ENCODE measurements at places on chromosomes 11 and 22.

GRCh38 chr11:12789596-12790215 is 115.5 kb downstream of the TEAD1 start:
- no peak for DNase-seq

GRCh38 chr11:117861151-117862018 is 15.1 kb downstream of the FXYD6 start:
- DNase-seq = no peak

DNA sequence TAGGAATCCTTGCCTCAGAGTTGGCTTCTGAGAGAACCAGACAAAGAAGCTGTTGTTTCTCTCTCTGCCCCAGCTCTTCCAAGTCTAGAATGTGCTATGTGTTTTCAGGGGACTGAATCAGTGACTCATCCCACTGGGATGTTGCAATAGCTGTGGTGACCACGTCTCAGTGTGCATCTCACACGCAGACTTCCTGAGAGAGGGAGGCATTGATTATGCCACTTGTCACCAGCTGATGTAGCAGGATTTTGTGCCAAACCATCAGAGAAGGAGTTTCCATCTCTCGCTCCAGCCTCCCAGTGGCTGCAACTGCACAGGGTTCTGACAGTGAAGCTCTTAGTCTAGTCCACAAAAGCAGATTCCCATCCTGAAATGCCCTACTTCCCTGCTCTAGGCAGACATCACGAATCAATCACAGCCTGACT is 455.8 kb downstream of the MIAT start:
- DNase-seq = no peak

GRCh38 chr11:101960231-101960630 is 43.9 kb upstream of the ANGPTL5 start:
- no peak for DNase-seq

DNA sequence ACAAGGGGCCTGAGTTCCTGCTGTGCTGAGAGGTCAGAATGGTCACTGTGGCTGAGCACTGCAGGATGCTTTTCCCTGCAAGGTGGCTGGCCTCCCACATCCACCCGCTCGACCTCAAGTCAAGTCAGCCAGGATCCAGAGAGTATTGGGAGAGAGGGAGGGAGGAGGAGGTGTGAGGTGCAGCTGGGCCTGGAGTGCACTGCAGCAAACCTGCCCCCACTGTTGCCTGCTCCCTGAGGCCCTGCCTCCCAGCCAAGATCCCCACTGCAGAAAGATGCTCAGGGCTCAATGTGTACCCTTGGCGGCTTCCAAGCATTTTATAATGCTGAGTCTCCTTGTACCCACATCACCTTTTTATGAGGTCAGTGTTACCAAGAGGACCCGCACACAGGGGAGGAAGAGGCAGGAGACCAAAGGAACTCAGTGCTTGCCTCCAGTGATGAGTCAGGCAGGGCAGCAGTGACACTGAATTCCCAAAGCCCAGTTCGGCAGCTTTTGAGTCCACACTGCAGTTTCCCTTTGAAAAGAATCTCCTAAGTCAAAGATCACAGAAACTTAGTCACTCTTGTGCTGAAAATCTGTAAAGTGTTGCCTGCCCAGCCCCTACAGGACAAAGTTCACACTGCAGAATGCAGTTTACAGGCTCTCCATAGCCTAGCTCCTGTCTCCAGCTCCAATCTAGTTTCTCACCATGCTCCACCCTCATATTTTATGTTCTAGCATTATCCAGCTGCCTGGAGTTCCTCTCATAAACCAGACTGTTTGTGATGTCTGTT is 3.1 kb downstream of the ENDOD1 start:
- peak; percentile 25 for DNase-seq

DNA sequence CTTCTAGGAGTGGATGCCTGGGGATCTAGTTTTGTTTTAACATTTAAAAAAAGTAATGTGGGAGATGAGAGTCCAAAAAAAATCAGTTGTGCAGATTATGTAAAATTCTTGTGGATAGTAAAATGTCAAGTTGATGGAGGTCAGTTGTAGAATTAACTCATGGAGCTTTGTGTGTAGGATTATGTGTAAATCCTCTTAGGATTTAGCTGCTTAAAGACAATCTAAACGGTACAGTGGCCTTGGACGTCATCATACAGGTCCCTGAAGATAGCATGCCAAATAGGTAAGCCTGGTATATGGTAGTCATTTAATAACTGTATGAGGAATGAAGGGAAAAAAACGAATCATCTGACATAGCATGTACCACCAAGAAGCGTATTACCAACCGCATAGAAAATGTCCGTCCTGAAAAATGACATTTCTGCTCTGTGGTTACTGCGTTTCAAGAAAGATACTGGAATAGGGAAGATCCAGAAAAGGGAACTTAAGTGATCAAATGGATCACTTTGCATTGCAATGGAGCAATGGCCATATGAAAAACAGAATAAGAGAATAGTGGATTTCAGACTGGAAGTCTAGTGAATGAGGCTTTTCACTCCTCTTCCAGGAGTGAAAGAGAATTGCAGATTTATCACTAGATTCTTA is 61.3 kb downstream of the BCL2L13 start:
- DNase-seq = no peak

DNA sequence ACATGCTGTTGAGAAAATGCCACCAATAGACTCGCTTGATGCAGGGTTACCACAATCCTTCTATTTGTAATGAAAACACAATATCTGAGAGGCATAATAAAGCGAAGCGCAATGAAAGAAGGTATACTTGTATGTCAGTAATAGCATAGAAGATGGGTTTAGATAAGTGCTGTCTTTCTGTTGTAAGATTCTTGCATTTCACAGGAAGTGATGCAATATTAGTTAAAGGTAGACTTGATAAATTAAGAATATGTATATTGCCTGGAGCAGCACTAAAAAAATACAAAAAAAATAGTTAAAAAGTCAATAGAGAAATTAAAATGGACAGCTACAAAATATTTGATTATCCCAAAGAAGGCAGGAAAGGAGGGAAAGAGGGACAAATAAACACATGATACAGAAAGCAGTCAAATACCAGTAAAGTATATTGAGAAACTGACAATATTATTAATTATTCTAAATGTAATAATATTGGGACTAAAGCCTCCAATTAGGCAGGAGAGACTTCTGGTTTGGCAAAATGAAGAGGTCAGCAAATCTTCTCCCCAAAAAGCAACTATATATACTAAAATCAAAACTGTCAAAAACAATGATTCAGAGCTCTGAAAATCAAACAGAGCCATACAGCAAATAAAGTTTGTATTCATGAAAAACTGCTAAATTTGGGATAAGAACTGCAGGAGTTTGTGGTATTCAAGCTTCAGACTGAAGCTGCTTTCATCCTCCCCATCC is 46.6 kb upstream of the LRRC55 start:
- DNase-seq = no peak

DNA sequence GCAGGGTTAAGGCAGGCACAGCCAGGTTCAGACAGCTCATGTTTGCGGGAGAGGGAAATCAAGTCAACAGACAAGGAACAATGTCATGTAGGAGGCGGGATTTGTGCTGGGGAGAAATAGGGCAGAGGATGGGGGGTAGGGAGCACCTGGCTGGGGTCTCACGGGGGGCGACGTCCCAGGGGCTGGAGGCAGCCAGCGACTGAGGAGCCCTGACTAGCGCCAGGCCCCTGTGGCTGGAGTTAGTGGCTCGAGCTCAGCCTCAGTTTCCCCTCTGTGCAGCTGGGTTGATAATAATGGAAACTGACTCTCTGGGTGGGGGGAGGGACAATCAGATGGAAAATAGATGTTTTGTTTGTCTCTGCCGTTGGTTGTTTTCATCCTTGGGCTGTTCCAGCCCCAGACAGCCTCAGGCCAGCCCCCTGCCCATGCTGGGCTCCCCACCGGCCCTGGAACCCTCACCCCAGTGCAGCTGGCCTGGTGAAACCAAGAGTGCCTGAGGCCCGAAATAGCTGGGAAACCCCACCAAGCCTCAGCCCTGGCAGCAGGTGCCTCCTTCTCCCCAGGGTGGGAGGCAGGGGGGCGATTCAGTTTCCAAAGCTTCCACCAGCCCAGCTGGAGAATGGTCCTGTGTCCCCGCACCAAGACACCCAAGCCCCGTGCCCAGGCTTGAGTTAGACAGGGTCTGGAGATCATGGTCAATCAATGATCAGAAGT is 44.1 kb downstream of the IGLL5 start:
- DNase-seq = no peak

GRCh38 chr22:37784829-37785495 is 22.8 kb upstream of the GCAT start:
- DNase-seq = no peak

GRCh38 chr22:25567251-25567675 is 2.8 kb downstream of the GRK3 start:
- DNase-seq = no peak

DNA sequence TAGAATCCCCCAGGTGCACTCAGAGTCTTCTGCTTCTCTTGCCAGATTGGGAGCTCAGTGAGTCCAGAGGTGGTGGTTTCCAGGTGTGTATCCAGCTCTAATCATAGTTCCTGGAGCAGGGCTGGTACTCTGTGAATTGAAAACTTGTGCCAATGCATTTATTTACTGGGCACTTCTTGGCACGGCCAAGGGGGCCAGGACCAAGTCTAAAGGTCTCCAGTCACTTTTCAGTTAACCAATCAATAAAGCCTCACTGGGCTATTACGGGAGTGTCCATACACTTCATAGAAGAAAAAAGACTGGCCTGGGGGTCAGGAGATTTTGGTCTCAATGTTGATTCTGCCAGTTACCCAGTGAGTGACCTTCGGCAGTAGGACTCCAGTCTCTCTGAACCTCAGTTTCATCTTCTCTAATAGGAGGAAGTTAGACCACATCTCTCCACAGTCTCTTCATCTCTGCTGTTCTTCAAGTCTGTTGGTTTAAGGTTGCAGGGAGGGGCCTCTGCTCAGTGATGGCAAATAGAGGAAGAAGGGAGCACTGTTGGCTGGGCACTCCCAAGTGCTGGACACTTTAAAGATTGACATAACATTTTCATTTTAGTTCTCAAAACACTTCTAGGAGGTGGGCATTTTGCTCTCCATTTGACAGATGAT is 188.5 kb upstream of the E2F8 start:
- no peak for DNase-seq

DNA sequence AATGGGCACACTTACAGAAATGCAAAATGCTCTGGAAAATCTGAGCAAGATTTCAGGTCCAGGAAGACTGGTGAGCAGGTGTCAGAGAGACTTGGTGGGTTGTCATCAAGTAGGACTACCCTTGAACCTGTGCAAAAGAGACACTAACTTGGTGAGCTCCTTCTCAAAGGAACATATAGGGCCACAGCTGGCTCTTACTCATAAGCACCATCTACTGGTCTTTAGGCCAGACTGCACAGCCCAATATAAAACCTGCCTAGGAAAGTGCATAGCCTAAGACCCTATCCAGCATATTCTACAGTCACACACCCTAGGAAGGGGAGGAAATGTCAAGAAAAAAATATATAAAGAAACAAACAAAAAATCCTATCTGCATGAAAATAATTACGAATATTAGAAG is 18.2 kb upstream of the OR10W1 start:
- DNase-seq = no peak

GRCh38 chr11:7903940-7904339 is 27.1 kb downstream of the OR10A6 start:
- DNase-seq = no peak

GRCh38 chr11:72221386-72222075 is 3.0 kb upstream of the INPPL1 start:
- no peak for DNase-seq

DNA sequence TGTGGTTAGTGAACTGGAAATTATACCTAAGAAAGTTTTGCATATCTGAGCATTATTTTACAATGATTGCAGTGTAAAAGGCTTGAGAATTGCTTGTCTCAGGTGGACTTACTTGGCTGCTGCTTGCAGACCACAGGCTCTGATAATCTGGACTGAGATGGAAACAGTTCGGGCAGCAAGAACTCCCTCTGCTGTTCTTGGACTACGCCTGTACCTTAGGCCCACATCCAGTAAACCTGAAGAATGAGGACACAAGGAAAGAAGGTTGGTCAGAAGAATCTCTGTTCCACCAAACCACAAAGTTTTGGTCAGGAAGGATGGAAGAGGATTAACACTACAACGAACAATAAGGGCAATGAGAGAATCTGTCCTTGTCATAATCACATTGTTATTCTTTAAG is 80.1 kb downstream of the C2CD3 start:
- peak; percentile 22 for DNase-seq

- DNase-seq = no peak
Observed at GRCh38 chr22:47465809-47466208, 703.4 kb downstream of the TBC1D22A start.

DNA sequence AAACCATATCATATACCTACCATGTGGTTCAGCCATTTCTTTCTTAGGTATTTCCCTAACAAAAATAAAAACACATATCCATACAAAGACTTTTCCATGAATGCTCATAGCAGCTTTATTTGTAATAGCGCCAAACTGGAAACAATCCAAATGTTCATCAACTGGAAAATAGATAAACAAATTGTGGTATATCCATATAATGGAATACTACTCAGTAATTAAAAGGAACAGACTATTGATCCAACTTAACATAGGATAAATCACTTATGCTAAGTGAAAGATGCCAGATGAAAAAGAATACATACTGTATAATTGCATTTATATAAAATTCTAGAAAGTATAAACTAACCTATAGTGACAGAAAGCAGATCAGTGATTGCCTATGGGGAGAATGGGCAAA is 323.3 kb downstream of the BUD13 start:
- DNase-seq = no peak

DNA sequence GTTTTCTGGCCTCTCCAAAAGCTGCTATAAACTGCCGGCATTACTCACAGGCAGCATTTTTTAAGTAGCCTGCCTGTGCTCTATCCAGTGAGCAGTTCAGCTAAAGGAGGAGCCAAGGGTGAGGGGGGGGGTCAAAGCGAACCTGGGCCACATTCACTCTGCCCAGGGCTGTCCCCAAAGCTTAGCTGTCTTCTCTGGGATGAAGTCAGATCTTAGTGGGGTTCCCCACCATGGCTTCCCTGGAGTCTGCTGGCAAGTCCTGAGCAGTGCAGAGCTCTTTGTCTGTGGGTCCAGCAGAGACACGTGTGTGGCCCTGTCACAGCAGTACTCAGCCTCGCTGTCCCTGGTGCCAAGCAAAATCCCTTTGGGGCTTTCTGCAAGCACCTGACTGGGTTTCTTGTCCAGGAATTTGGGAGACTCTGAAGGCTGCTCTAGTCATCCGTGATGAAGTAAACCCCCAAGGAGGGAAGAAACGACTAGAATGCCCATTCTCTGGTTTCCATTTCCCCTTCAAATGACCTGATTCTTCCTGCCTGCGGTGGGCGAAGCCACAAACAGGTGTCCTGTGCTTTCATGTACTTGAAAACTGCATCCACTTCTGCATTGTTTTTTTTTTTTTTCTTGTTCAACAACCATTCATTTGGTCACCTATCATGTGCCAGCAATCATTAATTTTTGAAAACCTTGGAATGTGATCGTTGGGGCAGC is 2.6 kb downstream of the KCNJ5 start:
- DNase-seq = no peak

DNA sequence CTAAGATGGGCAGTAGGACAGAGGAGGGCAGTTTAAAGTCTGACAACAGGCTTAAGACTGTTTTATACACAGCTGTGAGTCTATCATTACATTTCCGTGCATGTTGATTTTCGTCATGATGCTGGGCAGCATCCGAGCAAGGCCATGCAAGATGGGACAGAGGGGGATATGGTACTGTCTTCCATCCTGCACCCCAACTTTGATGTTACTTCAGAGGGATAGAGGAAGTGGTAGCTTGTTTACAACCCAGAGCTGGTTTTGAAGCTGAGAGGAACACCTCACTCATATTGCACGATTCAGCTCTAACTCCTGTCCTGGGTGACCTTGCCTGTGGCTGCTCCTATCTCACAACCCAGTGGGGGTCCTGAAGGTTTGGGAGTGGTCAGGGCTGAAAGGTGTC is 3.0 kb upstream of the SORL1 start:
- no peak for DNase-seq

Measured in CD4-positive, alpha-beta T cell treated with Interleukin-2 at 100 ng/mL for 4 hours (primary cell).